Natural killer cell treated with Interleukin-12 subunit alpha and Interleukin-12 subunit beta and Interleukin-15 and Interleukin-18, amount 100 ng/mL, for 72 hours (primary cell): ENCODE measurements at places on chromosomes 1 and 21.

GRCh38 chr1:206608108-206608698, 4.1 kb downstream of the EIF2D start:
- no peak for DNase-seq

DNA sequence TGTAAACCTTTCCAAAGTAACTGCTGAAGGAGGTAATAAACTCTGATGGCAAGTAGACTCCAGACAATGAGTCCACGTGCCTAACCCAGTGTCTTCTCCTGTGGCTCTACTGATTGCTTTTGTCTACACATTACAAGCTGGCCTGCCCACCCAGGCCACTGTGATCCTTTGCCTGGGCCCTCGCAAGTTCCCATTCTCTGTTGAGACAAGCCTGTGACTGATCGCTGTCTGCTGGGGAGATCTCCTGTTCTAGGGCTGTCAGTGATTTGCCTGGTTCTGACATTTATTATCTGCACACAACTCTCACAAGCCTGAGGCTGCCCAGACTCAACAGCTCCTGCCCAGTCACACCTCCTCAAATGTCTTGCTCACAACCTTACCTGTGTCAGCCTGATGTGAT, 81.4 kb downstream of the CYYR1 start:
- DNase-seq = no peak

DNA sequence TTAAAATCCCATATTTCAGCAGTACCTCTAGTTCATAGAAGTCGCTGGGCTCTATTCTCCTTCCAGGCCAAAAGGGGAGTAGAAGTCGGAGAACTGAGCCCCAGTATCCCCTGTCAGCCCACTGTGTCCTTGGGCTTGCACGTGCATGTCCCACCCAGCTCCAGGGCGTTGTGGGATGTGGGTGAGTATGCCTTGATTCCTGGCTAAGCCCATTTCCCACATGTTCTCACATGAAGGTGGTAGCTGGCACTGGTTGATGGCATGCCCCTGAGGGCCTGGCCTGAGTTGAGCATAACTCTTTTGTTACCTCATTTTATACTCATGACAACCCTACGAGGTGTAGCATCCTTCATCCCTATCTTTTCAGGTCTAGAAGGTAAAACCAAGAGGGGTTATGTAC, 8.0 kb downstream of the SLC6A17 start:
- no peak for DNase-seq

DNA sequence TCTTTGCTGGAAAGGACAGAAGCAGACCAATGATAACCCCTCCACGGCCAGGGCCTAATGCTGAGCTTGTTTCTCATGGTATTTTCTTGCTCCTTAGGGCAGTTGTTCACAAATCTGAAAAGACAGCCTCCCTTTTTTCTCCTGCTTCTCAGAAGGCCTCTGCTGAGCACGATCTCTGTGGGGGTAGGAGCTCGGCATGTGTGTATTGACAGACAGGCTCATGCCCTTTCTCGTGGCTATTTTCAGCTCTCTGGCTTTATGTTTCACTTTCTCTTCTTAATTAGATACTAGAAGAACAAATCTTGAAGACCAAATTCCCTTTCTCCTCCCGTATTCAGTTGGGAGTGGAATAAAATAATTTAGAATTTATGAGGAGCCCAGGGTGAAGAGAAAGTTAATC, 768 bp upstream of the RIIAD1 start:
- no peak for DNase-seq

GRCh38 chr21:44360159-44360558, 6.7 kb downstream of the TRPM2 start:
- no peak for DNase-seq

DNA sequence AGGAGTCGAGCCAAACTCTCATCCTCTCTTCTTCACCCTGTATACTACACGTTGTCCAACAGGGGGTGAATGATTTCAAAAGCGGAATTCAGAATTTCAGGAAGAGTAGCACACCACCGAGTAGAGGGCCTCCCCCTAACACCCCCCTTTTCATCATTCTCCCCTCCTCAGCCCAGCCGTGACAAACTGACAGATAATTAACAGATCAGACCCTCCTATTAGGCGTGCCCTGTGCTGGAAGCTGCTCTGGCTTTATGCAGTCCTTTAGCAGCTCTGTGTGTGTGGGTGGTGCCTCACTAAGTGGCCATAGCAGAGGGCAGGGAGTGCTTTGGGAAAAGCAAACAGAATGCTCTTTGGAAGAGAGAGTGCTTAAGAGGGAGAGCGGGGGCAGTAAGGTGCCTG, 44.3 kb downstream of the PEX14 start:
- no peak for DNase-seq
